ENCODE measurements at places on chromosomes 2 and 18.

DNA sequence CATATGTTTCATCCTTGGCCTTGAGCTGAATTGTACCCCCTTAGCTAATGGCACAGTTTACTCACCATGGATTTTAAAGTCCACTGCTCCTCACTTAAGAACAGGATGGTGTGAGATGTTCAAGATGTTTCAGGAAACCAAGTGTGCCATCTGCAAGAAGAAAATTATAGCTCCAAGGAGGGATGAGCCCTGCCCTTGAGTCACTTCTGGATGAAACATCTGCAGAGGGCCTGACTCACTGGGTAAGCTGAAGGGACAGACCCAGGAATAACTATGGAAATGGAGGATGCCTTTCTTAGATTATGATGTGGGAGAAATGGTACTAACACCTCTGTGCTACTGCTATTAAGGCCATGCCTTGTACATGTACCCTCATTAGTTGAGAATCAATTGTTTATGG, 6.4 kb downstream of the MARS2 start:
- DNase-seq, result no peak

- DNase-seq, result no peak
These were observed 46.8 kb upstream of the PPM1B start for GRCh38 chr2:44121899-44122298.

DNA sequence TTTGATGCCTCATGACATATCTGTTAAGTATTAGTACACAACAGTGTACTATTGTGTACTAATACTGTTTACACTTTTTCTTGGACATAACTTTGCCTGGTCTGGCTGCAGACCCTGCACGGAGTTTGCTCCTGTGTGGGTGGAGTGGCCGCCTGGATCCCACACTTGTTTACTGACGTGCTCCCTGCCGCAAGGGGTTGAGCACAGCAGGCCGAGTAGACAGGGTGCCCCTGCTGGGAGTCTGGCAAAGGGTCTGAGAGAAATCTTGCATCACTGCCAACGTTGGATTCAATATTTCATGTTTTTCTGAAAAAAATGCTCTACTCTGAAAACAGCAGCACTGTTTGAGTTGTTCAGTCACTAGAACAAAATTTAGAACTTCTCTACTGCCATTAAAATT, 59.0 kb downstream of the PDK1 start:
- DNase-seq, result no peak

- DNase-seq, result no peak
These were observed 45.5 kb upstream of the LDAH start for GRCh38 chr2:20868377-20868776.

DNA sequence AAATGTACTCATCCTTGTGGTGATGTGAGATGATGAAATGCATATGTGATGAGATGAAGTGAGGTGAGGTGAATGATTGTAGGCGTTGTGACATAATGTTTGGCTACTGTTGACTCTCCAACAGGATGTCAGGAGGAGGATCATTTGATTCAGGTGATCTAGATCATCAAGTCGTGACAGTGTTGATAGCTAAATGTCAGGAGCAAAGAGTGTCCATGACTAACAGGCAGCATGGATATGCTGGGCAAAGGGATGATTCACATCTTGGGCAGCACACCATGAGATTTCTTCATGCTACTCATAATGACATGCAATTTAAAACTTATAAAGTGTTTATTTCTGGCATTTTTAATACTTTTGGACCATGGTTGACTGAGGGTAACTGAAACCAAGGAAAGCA, 40.2 kb upstream of the UBXN4 start:
- DNase-seq, result no peak

DNA sequence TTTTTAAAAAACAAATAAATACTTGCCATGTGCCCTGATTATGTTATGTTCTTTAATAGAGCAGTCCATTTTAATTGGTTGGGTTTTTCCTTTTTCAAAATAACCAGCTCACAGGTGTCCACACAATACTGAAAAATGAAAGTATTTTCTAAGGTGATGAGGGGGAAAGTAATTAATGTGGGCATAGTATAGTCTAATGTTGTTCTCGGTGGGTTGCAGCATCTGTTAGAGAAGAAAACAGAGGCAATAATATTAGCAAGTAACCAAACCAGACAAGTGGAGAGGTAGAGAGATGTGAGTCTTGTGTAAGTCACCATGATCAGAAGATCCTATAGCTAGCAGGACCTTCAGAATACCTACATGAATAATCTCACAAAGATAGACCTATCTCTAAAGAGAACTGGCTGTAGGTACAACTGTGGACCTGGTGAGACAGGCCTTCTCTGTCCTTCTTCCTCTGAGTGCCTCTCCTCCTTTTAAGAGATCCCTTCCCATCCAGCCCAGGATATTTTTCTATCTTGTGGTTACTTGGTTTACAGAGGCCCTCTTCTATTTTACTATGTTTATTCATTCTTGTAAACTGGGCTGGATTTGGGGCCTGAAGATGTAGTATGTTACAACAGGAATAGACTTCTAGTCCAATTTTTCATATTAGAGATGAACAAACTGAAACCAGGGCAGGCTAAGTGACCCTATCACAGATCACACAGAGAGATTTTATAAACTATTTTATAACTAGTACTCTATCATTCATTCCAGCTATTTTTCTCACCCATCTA, 67.1 kb upstream of the MSTN start:
- no peak for DNase-seq

DNA sequence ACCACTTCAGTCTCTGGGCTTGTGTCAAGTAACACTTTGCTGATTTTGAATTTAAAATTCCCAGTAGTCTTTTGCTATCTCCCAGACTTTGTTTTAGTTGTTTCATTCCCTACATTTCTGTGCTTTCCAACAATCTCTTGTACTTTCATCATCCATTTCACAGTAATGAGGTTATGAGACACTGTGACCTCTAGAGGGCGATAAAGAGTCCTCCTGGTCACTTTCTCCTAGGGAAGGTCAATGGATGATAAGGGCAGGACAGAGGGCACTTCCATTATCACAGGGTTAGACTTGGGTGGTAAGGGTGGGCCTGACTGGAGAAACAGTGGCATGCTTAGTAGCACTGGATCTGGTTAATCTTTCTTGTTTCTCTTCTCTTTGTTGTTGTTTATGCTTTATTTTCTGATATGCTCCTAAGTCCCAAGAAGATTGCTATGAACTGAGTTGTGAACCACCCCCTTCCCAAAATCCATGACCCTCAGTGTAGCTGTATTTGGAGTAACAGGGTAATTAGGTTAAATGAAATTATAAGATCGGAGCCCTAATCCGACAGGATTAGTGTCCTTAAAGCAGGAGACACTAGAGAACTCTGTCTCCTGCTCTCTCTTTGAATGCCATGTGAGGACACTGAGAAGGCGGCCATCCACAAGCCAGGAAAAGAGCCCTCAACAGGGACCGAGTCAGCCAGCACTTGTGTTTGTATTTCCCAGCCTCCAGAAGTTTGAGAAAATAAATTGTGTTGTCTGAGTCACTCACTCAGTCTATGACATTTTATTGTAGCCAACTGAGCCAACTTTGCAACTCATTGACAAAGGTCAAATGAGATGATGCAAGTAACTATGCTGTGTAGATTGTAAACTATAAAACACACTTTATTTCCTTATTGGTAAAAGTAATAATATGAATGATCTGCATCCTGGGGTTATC, 779.2 kb downstream of the CNTNAP5 start:
- DNase-seq, result no peak

DNA sequence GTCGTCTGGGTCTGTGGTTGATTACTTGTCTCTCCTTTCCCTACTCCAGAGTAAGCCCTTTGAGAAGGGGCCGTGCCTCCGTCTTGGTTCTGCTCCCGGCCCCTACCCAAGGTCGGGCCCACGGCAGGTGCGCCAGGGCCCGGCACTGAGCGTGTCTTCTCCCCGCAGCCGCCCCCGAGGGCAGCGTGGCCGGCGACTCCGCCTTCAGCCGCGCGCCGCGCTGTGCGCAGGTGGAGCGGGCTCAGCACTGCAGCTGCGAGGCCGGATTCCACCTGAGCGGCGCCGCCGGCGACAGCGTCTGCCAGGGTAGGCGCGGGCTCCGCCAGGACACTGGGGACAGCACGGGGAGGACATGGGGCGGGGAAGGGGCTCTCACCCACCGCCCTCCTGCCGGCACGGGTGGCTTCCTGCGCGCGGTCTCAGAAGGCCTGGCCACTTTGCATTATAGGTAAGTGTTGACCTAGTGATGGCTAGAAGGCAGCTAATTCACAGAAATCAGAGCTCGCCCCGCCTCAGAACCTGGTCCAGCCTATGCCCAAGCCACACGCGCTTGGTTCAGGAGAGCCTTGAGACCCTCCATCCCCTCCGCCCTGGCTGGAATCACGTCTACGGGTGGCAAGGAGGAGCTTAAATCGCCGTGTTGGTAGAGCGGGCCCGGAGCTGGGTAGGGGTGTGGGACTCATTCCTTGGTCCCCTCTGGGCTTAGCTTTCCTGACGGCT, 43.5 kb downstream of the FBLN7 start:
- no peak for DNase-seq

DNA sequence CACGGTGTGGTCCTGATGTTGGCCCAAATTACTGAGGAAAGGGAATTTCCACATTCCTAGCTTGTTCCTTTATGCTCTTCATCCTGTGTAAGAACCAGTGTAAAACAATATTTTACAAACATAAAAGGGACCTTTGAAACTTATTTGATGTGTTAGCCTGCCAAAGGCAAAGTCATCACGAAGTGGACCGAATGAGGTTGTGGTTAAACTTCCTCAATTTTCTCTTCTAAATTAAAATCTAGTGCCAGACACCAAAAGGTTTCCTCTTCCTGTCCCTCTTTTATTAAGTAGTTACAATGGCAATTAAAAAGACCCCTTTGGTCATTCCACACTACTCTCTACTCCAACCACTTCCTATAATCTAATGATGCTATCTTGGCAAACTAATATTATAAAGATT, 279.8 kb downstream of the AFF3 start:
- no peak for DNase-seq

- DNase-seq, result no peak
These were observed 44.2 kb upstream of the FZD5 start for GRCh38 chr2:207813942-207814341.

GRCh38 chr2:187274146-187274545, 173.9 kb downstream of the CALCRL start:
- no peak for DNase-seq

DNA sequence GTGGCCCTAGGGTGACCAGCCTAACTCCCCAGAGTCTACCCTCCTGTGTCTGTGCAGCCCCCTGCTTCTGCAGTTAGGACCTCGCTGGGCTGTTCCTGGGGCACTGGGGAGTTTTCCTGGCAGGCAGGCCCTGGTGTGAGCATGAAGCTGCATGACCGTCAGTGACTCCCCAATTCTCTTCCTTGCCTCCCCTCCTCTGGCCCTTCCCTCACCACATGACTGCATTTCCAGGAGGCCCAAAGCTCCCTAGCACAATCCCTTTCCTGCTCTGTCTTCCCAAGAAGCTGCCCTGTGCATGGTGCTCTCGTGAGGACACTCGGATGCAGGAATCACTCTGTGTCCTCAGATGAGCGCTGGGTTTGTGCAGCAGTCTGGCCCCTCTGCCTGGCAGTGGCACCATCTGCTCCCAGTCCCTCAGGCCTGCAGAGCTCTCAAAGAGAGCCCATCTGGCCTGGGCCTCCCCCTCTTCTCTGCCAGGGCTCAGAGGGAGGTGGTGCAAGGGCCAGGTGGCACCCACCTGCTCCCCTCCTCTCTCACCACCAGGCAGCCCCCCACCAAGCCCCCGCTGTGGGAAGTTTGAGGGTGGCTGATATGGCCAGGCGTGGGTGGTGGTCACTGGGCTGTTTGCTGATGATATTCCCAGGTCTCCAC, 125.6 kb upstream of the HS6ST1 start:
- no peak for DNase-seq

DNA sequence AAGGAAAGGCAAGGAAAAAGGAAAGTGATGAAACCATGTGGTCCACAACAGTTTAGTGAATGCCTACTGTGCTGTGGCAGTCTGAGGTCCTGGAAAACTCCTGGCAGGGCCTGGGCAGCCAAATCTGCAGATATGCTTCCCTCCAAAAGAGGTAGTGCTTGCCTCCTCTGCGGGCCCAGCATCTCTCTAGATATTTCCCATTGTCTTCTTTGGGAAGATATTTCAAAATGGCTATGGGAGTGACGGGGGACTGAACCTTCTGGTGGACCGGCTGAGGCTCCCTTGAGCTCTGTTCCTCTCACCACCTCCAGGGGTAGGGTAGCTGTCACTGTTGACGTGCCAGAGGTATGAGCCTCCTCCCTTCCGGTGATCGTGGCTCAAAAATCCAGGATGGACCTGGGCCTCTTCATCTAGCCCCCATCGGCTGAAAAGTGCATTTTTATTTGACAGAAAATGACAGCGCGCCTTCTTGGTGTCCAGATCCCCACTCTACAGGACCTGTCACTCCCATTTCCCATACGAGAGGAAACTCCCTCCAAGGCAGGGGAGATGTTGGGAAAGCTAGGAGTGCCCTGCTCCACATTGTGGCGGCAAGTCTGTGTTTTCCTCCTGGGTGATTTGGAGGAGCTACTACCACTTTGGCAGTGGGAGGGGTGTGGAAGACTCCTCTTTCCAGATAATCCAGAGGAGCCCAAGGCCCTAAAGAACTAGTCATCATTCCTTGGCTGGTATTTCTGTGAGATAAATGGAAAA, 9.4 kb upstream of the PAX3 start:
- DNase-seq, result no peak

DNA sequence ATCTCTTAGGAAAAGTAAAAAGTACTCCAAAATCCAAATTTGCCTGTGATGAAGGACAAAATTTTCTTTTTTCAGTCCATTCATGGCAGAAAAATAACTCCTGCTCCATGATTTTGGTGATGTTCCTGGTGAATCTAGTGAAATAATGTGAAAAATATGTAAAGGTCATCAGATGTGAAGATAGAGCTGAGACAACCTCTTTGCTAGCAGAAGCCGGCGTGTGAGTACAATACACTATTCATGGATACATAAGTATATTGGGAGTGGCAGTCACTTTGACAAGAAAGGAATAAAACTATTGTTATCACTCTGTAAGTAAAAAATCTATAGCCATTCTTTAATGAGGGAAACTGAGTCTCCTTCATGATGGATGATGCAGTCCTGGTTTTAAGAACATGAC, 6.3 kb upstream of the SLC1A4 start:
- DNase-seq, result no peak

- no peak for DNase-seq
These were observed 15.0 kb upstream of the ELOA2 start for GRCh38 chr18:47050468-47050867.

GRCh38 chr2:26396734-26397298, 4.9 kb upstream of the DRC1 start:
- DNase-seq, result no peak
